GM10248 (cell line): ENCODE measurements at places on chromosomes 5 and 9.
A peak's percentile ranks its signal among the peaks of the same experiment; 100 is the strongest.

DNA sequence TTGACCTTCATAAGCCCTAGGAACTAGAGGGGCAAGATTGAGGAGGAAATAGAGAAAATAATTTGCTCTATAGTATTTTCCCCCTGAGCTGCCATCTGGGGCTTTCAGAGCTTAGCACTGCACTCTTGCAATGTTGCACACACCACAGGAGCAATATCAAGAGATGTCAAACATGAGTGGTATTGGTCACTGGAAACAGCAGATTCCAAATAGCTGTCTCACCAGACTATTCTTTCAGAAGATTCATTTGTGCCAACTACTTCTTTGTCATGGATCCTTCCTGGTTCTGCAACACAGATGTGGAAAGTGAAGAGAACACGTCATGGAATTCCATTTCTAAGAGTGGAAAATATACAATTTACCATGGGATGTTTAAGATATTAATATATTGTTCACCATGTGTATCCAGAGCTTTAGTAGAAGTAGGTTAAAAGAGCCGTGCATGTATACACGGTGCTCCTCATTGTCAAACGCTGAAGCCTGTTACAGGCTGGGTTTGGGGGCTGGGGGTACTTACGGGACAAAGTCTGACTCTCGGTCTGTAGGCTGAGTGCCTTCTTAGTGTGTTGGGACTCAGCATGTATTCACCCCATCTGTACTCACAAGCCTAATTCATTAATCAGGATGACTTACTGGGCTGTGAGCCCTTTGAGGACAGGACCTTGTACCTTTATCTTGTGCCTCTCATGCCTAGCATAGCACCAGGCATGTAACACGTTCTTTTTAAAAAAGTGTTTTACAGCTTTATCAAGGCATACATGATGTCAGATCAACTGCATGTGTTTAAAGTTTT, 31.4 kb upstream of the GDNF start:
- no peak for DNase-seq

DNA sequence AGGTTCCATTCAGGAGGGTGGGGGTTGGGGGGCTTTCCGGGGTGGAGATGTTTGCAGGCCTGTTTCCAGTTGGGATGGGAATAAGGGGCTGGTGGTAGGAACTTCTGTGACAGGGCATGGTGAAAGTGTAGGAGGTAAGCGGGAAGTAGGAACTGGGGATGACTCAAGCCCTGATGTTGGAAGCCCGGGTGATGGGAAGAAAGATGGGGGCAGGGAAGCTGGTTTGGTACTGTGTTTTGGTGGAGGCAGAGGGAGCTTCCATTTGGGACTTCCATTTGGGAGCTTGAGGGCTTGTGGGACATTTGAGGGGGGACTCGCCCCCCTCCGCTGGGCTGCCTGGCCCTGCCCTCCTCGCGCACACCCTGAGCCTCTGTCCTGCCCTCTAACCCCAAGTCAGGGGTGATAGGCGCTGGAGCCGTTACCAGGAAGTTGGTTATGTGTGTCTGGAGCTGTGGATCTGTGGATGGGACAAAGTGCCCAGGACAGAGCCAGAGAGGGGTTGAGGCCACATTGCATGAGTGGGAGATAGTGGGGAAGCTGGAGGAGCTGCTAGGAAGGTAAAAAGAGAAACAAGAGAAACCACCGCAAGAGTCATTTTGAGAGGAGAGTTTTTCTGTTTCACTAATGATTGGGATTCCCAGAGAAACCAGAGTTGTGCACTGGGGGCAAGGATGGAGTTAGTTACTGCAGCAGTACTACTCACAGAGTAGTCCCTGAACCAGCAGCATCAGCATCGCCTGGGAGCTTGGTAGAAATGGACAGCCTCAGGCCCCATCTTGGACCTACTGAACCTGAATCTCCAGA, 6.6 kb downstream of the RGS14 start:
- DNase-seq = peak; percentile 60

GRCh38 chr5:139696894-139697658, 48.9 kb downstream of the CXXC5 start:
- peak; percentile 61 for DNase-seq

GRCh38 chr9:99881769-99882168, 24.7 kb upstream of the STX17 start:
- no peak for DNase-seq

- no peak for DNase-seq
Observed at GRCh38 chr9:133119103-133119845, 1.8 kb downstream of the RALGDS start.

DNA sequence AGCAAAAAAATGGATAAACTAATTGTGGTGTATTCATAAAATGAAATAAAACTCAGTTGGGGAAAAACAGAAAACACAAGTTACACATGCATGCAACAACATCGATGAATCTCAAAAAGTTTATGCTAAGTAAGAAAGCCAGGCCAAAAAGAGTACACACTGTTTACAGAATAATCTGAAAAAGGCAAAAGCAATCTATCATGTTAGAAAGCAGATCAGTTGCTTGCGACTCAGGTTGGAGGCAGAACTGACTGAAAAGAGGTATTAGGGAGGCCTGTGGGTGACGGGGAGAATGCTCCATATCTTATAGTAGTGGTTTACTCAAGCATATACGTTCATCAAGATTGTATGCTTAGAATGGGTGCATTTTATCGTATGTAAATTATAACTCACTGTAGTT, 119.2 kb downstream of the ARRDC3 start:
- no peak for DNase-seq

DNA sequence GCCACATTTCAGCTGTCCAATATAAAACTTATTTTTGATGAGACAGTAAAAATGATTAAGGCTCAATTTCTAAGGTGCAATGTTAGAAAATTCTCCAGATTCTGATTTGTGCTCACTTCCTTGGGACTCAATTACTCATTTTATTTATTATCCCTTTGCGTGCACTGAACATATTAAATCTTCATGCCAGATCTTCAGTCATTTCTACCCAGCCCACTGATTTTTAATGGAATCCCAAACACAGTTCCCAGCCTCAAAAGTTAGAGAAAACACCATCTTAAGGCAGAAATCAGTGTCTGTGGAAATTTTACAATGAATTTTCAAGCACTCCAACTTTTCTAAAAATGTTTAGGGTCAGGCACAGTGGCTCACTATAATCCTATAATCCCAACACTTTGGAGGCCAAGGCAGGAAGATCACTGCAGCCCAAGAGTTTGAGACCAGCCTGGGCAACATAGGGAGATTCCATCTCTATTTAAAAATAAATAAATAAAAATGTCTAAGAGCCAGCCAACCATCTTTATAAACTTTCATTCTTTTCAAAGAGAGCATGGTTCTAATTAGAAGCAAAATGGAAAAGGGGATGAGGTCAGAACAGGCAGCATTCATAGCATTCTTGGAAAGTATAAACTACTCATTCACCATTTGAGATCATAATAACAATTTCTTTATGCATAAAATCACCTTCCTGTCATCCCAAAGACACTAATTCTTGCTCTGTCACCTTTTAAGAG, 53.7 kb downstream of the TLE1 start:
- DNase-seq = no peak

DNA sequence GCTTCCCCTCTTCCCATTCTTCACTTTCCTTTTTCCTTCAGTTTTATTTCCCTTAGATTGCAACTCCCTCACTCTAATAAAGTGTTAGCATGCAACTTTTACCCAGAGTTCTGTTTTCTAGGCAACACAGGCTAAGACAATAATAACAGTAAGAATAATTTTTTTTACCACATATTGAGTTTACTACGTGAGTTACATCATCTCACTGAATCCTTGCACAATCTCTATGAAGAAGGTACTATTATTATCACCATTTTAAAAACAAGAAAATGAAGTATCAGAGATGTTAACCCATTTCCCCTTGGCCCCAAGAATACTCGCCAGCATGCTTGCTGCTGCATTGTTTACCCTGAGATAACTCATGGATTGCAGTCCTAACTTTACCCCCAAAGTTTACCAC, 53.7 kb upstream of the SMIM32 start:
- DNase-seq = no peak

- DNase-seq = peak; percentile 37
Observed at GRCh38 chr5:62720031-62720441, 141.4 kb downstream of the LRRC70 start.

- DNase-seq = no peak
Observed at GRCh38 chr9:135255841-135256580, 168.5 kb downstream of the OLFM1 start.

DNA sequence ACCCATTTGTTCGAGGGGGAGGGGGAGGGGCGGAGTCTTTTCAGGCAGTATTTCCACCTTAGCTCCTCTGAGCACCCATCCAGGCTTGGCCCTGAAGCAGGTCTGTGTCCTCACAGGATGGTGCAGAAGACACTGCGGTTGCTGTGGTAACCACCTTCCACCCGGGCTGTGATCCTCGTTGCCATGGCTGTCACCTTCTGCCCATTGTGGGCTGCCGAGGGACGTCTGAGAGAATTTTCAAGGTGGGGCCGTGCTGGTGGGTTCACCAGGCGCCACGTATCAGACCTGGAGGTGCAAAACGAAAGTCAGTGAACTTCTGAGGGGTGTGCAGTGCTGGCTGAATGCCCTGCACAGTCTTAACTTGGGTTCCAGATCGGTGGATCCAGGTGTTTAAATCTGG, 26.7 kb downstream of the POLR1E start:
- no peak for DNase-seq

- DNase-seq = no peak
Observed at GRCh38 chr5:32760091-32760509, 49.0 kb downstream of the NPR3 start.

- no peak for DNase-seq
Observed at GRCh38 chr5:129912601-129913255, 8.5 kb downstream of the CHSY3 start.

DNA sequence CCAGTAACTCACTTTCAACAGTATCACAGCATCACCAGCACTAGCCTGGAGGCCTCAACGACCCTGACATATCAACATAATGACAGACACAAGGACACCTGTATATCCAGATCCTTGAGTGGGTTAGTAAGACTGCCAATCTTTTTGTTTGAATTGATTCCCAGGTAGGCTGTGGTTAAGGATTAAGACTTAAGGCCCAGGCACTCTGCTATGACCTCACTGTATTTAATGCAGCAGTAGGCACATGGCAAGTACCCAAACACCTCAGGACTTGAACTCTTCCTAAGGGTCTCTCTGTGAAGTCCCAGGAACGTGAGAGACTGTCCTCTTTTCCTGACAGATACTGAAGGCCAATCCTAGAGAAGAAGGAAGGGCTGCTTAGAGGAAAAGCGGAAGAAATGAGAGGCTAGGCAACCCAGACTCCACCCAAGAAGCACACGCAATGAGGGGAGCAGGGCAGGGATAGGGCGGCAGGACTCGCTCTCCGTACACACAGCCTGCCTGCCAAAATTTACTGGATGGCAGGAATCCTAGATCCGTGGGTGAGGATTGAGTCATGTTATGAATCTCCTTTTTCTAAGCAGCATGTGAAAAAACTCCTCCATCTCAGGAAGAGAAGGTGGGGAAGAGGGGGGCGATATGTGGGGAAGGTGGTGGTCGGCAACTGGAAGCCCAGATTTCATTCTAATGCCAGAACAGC, 93.4 kb downstream of the SIL1 start:
- no peak for DNase-seq

DNA sequence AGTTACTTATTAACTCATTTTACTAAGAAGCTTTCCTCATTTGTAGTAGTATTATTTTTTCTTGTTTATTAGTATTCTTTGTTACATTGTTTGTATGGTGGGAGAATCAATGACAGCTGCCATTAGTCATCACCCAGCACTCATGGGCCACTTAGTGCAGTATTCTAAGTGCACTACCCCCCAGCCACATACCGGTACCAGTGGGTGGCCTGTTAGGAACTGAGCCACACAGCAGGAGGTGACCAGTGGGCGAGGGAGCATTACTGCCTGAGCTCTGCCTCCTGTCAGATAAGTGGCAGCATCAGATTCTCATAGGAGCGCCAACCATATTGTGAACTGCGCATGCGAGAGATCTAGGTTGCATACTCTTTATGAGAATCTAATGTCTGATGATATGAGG, 24.2 kb upstream of the CAMLG start:
- no peak for DNase-seq

DNA sequence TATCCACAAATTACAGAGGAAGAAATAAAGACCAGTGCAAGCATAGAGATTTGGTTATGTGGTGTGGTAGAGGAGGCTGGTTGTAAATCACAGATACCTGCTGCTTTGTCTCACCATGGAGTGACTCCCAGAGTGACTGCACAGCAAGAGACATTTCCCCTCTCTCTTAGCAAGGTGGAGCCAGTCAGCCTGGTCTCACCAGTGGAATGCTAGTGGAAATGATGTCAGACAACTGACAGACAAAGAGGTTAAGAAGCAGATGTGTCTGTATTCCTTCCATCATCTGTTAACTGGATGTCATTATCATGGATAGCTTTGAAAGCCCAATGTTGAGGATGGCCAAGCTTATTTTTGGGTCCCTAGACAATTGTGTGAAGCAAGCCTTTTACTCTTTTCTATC, 509.4 kb upstream of the SEMA6A start:
- DNase-seq = no peak

- DNase-seq = peak; percentile 40
Observed at GRCh38 chr9:34179213-34180136, 632 bp downstream of the UBAP1 start.

DNA sequence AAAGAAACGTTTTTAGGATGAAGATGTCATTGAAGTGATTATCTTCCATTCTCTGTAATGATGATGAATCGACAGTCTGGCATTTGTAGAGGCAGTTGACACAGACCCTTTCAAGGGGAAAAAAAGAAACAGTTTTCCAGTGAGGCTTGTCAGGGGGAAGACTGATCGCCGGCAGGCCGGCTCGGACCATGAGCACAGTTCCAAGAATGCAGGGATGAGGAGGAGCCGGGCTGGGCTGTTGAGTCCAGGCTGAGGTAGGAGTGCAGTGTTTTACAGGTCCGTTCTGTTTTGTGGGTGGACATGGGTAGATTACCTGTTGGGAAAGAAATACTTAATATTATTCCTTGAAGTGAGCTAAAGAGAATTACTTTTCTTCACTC, 194.6 kb downstream of the AOPEP start:
- DNase-seq = no peak

GRCh38 chr9:84988621-84989020, 319.1 kb downstream of the NTRK2 start:
- DNase-seq = no peak

- DNase-seq = peak; percentile 66
Observed at GRCh38 chr5:141914199-141914743, 9.4 kb upstream of the DELE1 start.

DNA sequence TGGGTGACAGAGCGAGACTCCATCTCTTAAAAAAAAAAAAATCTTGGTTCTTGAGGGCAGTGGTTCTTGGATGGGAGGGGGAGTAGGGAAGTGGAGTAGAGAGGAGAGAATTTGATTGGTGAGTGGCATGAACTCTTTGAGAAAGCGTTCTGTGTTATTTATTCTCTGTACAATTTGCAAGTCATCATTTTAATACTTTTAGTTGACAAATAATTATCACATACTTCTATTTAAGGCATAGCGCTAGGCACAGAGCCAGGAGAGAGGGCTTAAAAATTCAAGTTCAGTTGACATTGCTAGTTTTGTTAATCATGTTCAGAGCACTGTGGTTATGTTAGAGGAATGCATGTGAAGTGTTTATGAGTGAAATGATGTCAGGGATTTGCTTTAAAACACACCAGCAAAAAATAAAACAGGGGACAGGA, 24.6 kb downstream of the HSDL2 start:
- no peak for DNase-seq
